Epithelial cell of prostate (primary cell): ENCODE measurements at places on chromosomes 6 and 20.

DNA sequence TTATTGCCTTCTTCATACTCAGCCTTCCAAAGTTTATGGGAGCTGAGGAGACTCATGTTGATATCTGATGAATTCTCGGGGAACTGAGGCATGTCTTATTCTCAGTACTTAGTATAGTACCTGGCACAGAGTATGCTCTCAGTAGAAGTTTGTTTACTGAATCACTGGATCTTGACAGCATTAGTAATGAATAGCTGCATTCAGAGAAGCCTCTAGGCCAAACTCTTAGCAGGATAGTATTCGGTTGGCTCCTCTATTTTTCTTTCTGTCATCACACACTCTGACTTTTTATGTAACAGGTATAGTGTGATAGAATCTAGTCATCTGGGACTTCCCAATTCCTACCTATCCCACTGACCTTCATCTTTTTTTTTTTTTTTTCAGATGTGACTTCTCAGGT, 566.4 kb upstream of the MAN1A1 start:
- peak; percentile 46 for DNase-seq

DNA sequence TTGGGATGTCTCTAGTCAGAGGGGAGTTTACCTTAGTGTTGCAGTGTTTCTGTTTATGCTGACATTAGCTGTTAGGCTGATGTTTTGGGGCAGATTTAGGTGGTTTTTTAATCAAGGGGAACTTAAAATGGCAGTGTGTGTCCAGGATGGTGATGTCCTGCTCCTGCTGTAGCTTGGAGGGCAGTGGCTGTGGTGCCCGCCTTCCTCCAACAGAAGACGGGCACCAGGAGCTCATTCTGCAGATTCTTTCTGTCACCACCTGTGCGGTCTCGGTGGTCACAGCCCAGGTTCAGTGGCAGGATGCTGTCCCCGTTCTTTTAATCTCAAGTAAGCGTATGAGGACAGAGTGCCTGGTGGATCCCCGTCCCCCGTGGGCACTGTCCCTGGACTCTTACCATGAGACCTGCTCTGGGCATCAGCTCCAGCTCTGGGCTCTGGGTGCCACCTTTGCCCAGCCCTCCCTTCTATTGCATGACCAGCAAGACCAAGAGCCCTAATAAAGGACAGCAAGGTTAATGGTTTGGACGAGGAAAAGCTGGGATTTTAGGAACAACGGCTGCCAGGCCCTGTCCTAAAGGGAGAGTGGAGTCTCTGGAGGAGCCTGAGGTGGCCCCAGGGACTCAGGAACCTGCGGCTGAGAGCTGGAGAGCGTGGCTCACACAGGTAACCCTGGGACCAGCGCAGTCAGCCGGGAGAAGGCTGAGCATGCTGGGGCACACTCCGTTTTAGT, 217.3 kb downstream of the ERMARD start:
- DNase-seq, result no peak

DNA sequence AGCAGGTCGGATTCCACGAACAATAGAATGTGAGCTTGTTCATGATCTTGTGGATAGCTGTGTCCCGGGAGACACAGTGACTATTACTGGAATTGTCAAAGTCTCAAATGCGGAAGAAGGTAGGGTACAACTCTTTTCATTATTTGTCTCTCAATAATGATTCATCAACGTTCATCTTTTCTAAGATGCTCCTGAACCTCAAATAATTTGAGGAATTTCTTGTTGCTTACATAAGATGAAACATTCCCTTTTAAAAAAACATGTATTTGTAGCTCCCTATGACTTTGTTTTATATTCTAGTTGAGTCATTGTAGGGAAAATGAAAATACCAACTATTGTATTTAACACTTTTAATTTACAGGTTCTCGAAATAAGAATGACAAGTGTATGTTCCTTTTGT, 17.0 kb downstream of the MCM8 start:
- DNase-seq, result no peak

- DNase-seq, result no peak
Observed at GRCh38 chr6:169312658-169313346, 59.2 kb upstream of the THBS2 start.

GRCh38 chr6:156336733-156337132, 440.4 kb upstream of the ARID1B start:
- DNase-seq, result no peak

GRCh38 chr6:77839292-77839691, 186.5 kb downstream of the MEI4 start:
- no peak for DNase-seq

- no peak for DNase-seq
Observed at GRCh38 chr20:555976-556385, 12.4 kb upstream of the CSNK2A1 start.

- DNase-seq, result no peak
Observed at GRCh38 chr20:59858425-59858824, 75.0 kb downstream of the SYCP2 start.

GRCh38 chr6:98039904-98040607, 757.0 kb upstream of the MMS22L start:
- DNase-seq, result no peak

GRCh38 chr20:31560094-31560745, 44.9 kb upstream of the ID1 start:
- DNase-seq, result no peak
